ENCODE measurements at places on chromosomes 13 and 19. TPM values are rescaled to one million over a fixed set of nuclear protein-coding genes. Genes with fewer than 3 reads are reported as not detected.

- H3K4me3 ChIP-seq, result no peak overlapping the region
- H3K27me3 ChIP-seq, result no peaks in the 10 kb centered on the region
- H3K36me3 ChIP-seq, result no peaks in the 10 kb centered on the region
- DNase-seq, result no peak
- H3K4me1 ChIP-seq, result peaks cover 39% of the 10 kb centered on the region
Measured at GRCh38 chr19:18704971-18705370, 21.5 kb downstream of the CRTC1 start.

DNA sequence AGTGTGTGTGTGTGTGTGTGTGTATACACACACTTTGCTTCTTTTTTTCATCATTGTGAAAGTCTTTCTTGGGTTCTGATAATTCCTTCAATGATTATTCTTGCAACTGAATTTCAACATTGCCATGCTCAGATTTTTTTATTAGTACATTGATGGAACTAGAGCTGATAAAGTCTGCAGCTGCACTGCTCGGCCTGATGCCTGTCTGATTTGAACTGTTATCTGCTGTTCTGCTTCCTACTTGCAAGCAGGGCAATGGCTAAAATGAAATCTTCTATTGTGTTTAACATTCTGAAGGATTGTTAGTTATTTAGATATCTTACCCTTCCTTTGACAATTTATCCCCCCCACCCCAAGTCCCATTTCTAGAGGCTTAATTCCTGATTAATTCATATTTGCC, 61.3 kb downstream of the OLFM4 start:
- no peaks in the 10 kb centered on the region for H3K4me1 ChIP-seq
- DNase-seq, result no peak
- no peaks in the 10 kb centered on the region for H3K36me3 ChIP-seq
- no peaks in the 10 kb centered on the region for H3K27me3 ChIP-seq

DNA sequence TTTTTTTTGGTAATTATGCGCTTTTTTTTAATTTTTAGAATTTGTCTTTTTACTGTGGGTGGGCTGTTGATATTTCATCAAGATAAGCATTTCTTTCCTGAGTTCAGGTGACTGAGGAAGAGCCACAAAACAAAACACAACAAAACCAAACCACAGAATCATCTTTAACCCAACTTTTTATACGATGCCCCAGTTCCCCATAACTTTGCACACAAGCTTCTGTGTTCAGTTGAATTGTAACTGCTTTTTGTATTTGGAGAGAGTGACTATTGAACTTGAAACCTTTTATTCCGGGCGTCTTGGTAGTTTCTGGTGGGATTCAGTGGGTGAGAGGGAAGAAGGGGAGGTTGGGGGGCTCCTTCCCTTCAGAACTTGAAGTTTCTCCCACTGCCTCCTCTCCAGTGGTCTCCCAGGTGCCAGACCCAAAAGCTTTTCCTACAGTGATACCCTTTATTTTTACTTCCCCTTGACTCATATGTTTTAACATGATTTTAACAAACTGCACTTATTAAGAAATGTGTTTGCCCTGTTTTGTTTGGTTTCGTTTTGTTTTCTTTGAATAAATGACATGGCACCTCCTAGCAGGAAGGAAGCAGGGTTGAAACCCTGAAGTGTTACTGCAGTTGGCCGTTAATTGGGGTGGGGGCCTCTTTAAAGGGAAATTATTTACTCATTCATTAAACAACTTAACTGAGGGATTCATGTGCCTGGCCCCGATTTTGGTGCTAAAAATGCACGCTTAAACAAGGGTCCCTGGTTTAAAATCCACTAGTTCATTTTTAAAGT, 2.7 kb upstream of the CCDC97 start:
- H3K27ac ChIP-seq, result peak overlapping the region; percentile 93
- peaks cover 50% of the 10 kb centered on the region for H3K36me3 ChIP-seq
- DNase-seq, result no peak
- H3K27me3 ChIP-seq, result no peaks in the 10 kb centered on the region

- H3K27me3 ChIP-seq, result no peaks in the 10 kb centered on the region
- peak overlapping the region; percentile 19 for H3K27ac ChIP-seq
- H3K36me3 ChIP-seq, result no peaks in the 10 kb centered on the region
Measured at GRCh38 chr19:3441986-3442329, 38.4 kb downstream of the SMIM24 start.

DNA sequence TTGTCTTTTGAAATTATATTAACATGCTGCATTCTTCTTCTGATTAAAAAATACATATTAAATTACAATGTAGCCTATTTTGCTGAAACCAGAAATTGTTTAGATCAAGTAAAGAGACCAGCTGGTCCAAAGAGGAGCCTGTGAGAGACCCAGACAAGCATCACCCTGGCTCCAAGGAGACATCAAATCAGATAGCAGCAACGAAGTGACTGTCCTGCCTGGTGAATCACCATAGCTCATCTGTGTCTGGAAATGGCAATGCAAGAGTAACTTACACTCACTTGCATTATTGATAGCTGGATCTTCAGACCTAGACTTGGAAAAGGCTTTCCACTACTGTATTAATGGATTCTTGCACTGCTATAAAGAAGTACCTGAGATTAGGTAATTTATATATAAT, 169.1 kb downstream of the KCTD12 start:
- H3K4me1 ChIP-seq, result peaks cover 34% of the 10 kb centered on the region
- no peaks in the 10 kb centered on the region for H3K27me3 ChIP-seq
- no peak for DNase-seq
- H3K36me3 ChIP-seq, result no peaks in the 10 kb centered on the region
- no peak overlapping the region for H3K4me3 ChIP-seq
- no peak overlapping the region for H3K27ac ChIP-seq

- no peaks in the 10 kb centered on the region for H3K27me3 ChIP-seq
- no peak overlapping the region for H3K4me3 ChIP-seq
- H3K36me3 ChIP-seq, result no peaks in the 10 kb centered on the region
- H3K4me1 ChIP-seq, result no peaks in the 10 kb centered on the region
- no peak for DNase-seq
- H3K27ac ChIP-seq, result no peak overlapping the region
Measured at GRCh38 chr13:75173457-75174356, 308.3 kb downstream of the TBC1D4 start.

Gene ZNF667
- 4.8 TPM for total RNA-seq

DNA sequence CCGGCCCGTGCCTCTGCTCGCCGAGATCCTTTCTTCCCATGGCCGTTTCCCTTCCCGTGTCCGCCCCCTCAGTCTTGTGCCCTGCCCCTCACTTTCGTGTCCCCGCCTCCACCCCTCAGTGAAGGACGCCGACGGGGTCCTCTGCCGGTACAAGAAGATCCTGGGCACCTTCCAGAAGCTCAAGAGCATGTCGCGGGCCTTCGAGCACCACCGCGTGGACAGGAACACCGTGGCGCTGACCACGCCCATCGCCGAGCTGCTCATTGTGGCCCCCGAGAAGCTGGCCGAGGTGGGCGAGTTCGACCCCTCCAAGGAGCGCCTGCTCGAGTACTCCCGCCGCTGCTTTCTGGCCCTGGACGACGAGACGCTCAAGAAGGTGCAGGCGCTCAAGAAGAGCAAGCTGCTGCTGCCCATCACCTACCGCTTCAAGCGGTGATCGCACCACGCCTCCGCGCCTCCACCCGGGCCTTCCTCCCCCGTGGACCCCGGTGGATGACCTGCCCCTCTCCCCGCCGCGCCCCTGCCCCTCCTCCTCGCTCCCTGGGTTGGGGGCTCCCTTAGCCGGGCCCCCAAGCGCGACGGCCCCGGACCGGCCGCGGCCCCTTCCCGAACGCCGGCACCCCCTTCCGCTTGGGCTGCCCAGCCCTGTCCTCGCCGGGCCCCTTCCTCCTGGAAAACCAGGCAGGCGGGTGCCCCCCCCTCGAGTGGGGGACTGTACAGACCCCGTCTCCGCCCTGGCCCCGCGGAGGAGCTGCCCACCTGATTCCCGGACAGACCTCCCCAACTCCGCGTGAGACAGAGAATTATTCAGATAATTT, 2.3 kb upstream of the U2AF2 start:
- H3K4me3 ChIP-seq, result no peak overlapping the region
- no peak for DNase-seq
- peaks cover 25% of the 10 kb centered on the region for H3K36me3 ChIP-seq
- peak overlapping the region; percentile 94 for H3K27ac ChIP-seq

DNA sequence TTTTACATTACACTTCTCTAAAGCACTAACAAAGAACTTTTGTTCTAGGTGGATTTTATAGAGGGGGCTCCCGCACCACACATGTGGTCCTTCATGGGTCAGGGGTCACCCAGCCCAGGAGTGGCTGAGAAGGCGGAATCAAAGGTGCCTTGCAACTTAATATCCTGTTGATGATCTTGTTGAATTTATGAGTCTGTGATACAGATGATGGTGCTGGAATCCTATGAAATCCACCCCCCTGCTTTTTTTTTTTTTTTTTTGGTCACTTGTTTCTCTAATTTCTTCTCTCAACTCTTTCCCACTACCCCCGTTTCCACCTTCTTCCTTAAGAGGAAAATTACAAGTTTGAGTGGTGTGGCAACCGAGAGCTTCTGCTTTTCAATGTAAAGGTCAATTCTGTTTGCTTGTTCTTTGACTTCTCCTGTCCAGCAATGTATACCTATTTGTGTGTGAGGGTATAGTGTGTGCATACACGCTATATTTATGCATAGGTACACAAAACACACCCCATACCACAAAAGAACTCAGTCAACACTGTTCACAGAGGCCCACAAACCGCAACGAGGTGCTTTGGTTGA, 4.2 kb upstream of the ZIC2 start:
- H3K4me3 ChIP-seq, result no peak overlapping the region
- H3K27me3 ChIP-seq, result peaks cover 17% of the 10 kb centered on the region
- H3K27ac ChIP-seq, result no peak overlapping the region
- no peaks in the 10 kb centered on the region for H3K36me3 ChIP-seq
- DNase-seq, result no peak

- H3K4me1 ChIP-seq, result no peaks in the 10 kb centered on the region
- H3K36me3 ChIP-seq, result no peaks in the 10 kb centered on the region
- no peak overlapping the region for H3K4me3 ChIP-seq
- H3K27me3 ChIP-seq, result no peaks in the 10 kb centered on the region
Measured at GRCh38 chr19:39131255-39131755, 5.7 kb downstream of the PAK4 start.

GRCh38 chr19:18677156-18677555, 6.3 kb upstream of the CRTC1 start:
- DNase-seq, result no peak
- no peak overlapping the region for H3K4me3 ChIP-seq
- no peaks in the 10 kb centered on the region for H3K36me3 ChIP-seq
- no peaks in the 10 kb centered on the region for H3K27me3 ChIP-seq
- no peaks in the 10 kb centered on the region for H3K4me1 ChIP-seq

DNA sequence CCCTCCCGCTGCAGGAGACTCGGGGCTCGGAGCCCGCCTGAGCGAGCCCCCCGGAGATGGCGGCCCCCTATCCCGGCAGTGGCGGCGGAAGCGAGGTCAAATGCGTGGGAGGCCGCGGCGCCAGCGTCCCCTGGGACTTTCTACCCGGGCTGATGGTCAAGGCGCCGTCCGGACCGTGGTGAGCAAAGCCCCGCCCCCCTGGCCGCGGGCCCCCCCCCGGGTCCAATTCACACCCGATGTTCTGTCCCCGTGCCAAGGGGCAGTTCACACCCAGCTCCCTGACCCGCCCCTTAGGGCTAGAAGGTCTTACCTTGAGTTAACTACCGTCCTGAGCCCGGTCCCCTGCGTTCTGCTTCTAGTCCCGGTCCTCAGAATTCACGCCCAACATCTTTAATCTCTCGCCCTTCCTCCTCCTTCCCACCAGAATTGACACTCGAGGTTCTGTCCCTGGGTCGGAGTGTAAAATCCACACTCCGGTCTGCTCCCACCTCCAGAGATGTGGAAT, 1.4 kb downstream of the NPAS1 start:
- H3K36me3 ChIP-seq, result no peaks in the 10 kb centered on the region
- H3K4me1 ChIP-seq, result peaks cover 19% of the 10 kb centered on the region
- H3K27ac ChIP-seq, result no peak overlapping the region
- peak overlapping the region; percentile 7 for H3K4me3 ChIP-seq
- DNase-seq, result no peak

Measured in tibial nerve (tissue), 4 donors.